Stimulated activated CD4-positive, alpha-beta T cell treated with anti-CD3 and anti-CD28 coated beads, Interleukin-2, amount 100 ng/mL, for 4 hours (primary cell): ENCODE measurements at places on chromosomes 2 and 18.

- DNase-seq: no peak
These were observed 14.3 kb upstream of the ITPRID2 start for GRCh38 chr2:181877181-181877664.

DNA sequence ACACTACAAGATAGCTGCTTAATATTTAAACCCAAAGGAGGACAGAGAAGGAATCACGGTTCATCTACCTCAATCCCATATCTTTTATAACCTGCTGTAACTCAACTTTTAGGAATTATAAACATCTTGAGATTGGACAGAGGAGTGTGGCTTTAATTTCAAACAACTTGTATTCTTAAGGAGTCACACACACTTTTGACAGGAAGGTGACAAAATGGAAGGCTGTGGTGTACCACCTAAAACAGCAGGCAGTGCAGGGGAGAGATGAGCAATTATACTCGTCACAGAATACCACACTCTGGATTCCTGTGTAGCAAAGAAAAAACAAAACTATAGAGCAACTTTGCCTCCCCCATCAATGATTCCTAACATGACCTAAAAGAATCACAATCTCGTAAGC, 194.8 kb downstream of the ZEB2 start:
- DNase-seq: no peak

GRCh38 chr2:85945586-85945985, 56.8 kb upstream of the ST3GAL5 start:
- no peak for DNase-seq

- no peak for DNase-seq
These were observed 848.8 kb downstream of the TDRD15 start for GRCh38 chr2:21972586-21972985.

DNA sequence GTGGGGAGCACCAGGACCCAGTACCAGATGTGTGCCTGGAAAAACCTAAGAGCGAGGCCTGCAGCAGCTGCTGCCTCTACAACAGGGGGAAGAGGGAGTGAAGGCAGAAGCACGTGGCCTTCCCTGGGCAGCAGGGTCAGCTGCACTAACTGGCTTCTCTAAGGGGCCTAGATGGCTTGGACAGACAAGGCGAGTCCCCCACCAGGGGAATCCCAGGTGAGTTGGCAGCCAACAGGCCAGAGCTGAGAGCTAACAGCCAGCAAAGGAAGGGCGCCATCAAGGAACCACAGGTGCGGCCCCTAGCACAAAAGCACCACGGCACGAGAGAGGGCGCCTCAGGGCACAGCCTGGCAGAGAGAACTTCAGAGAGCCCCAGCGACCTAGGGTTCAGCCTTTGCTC, 19.8 kb upstream of the MAL start:
- DNase-seq: no peak

- DNase-seq: no peak
These were observed 2.6 kb downstream of the HS6ST1 start for GRCh38 chr2:128315829-128316776.

GRCh38 chr2:16225545-16225944, 285.2 kb downstream of the MYCN start:
- DNase-seq: no peak

- DNase-seq: no peak
These were observed 305.5 kb downstream of the PTPRM start for GRCh38 chr18:7872569-7872968.

- DNase-seq: no peak
These were observed 9.3 kb upstream of the SPATA3 start for GRCh38 chr2:230986520-230987136.

DNA sequence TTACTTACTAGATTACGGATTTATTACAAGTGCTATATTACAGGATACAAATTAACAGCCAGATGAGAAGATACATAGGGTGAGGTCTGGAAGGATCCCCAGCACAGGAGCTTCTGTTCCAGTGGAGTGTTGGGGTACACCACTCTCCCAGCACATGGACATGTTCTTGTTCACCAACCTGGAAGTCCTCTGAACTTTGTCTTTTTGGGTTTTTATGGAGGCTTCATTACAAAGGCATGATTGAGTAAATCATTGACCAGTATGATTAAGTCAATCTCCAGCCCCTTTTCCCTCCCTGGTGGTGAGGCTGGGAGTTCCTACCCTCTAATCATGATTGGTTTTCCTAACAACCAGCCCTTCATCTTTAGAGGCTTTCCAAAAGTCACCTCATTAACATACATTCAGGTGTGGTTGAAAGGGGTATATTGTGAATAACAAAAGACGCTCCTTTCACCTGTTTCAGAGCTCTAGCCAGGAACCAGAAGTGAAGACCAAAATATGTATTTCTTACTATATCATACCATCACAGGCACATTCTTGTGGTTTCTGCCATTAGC, 38.3 kb downstream of the APLF start:
- DNase-seq: no peak

- no peak for DNase-seq
These were observed 125.9 kb downstream of the LYPD6 start for GRCh38 chr2:149456285-149456684.

DNA sequence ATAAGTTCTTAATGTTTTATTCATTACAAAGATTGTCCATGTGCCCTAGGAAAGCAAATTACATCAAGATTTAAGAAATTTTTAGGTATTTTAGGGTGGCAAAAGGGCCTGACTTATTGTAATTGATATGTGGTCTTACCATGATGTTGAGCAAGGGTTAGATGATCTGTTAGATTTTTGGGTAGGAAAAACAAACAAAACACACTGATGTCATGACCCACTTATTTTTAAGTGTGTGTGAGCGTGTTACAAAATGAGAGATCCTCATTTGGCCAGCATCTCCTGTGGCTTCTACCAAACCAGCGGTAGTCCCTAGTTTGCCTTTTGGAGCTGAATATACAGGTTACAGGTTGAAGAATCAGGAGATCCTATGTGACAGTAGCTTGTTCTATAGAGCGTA, 89.8 kb upstream of the ITGB6 start:
- no peak for DNase-seq

DNA sequence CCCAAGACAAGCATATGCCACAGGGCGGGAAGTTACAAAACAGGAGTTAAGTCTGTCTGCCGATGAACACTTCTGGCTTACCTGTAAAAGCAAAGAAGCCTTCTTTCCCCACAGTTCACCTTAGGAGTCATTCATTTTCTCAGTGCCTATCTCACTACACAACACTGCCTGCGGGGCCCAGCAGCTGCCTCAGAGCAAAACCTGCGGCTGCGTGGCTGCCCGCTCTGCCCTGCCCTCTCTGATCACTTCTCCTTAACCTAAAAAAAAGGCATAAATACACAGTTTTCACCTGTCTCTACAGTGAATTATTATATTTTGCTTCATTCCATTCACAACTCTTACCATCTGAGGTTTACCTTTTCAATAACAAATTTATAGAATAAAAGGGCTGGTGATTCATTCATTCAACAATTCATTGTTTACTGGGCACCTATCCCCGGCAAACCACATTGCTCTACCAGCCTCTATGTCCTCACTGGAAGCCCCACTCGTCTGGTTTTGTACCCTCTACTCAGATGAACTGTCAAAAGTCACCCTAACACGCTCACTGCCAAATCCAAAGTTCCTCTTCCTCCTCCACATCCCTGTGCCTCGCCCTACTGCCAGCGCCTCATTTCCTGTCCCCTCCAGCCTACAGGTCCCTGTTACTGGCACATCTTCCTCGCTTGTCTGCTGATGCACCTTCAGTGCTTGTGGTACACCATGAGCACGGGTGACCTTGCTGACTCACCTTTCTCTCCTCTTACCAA, 31.4 kb downstream of the AFG3L2 start:
- DNase-seq: no peak

DNA sequence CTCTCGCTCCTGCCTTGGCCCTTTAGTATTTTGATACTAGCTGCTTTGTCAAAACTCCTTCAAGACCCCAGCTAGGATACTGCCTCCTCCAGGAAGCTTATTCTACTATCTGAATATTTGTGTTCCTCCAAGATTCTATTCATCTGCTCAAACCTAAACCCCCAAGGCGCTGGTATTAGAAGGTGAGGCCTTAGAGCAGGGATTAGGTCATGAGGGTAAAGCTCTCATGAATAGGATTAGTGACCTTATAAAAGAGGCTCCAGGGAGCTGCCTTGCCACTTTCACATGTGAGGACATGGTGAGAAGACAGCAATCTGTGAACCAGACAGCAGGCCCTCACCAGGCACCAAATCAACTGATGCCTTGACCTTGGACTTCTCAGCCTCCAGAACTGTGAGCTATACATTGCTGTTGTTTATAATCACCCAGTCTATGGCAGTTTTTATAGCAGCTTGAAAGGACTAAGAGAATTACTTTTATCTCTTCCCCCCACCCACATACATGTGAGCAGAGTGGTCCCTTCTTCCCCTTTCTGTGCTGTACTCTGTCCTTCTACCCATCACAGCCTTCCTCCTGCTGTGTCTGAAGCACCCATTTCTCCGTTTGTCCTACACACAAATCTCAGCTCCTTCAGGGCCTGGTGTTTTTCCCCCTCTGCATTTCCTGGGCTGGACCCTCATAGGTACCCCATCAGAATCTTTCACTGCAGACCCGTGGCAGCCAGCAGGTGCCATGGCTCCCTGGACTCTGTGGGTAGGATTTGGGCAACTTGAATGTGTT, 54.5 kb downstream of the HS1BP3 start:
- no peak for DNase-seq

DNA sequence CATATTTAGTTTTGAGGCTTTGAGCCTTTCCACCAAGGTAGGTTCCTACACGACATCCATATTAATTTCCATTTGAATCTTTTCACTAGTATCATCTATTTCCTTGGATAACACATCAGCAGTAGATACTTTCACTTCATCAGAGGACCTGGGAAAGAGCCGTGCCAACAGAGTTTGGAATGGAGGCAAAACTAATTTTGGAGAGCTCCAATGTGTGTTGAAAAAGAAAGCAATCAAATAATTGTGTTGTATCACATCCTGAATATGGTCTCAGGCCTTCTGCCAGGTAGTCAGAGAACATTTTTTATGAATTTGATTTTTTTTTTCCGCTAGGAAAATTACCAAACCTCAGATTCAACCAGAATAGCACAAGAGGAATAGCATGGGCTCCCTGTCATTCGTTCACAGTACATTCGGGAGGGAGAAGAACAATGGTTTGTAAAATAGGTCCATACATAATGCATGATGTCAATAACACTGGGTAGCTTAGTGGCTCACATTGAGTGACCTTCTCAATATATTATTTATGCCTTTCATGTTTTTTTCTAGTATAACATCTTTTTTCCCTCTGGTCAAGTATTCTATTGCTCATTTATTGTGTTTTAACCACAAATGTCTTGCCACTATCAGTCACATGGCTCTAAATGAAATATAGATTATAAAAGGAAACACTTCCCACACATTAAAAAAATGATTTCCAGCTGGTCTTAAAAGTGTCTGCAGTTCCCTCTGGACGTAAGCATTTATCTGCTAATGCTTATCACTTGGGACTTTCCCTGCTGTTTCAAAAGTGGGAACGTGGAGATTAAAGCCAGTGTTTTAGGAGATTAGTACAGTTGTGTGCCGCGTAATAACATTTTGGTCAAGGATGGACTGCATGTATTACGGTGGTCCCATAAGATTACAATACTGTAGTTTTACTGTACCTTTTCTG, 68.6 kb upstream of the RAPH1 start:
- DNase-seq: no peak

DNA sequence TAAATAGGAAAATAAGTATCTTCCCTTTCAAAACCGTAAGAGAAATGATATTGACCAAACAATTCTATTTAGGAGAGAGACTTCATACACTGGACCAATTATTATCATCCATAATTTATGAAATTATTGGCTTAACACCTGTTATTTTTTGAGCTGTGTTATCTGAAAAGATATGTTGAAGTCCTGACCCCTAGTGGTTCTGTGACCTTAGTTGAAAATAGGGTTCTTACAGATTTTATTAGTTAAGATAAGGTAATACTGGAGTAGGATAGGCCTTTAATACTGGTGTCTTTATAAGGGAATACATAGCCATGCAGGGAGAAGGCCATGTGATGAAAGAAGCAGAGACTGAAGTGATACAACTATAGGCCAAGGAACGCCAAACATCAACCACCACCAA, 659.6 kb downstream of the DCC start:
- DNase-seq: no peak

DNA sequence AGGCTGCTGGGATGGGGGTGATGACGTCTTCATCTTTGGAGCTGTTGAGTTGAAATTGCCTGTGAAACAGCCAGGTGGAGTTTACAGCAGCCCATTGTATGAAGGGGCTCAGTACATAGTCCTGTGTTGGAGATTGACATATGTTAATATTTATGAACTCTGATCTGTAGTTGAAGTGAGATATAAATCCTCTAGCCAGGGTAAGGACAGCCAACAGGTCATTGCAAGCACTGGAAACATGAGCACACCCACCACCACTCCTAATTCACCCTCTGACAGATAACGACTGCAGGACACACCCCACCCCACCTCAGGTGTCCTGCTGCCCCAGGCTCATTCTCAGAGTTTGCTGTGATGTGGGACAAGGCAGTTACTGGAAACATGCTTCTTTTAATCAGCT, 112.4 kb upstream of the TRIB2 start:
- DNase-seq: no peak

DNA sequence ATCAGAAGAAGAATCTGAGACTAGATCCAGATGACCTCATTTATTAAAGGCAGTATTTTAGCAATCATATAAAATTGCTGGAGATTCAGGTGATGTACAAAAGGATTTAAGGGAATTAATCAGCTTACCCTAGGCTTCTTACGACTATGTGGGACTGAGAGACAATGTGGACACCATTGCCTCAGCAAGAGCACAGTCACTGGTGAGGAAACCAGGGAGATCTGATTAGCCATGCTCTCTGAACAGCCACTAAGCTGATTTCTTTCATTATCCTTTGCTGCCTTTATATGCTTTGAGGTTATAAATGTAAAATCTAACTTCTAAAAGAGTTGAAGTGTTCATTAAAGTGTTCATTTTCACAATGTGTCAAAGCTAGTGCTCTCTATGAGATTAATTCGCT, 22.7 kb upstream of the GULP1 start:
- DNase-seq: no peak
